ENCODE measurements at places on chromosomes 6 and 20.

DNA sequence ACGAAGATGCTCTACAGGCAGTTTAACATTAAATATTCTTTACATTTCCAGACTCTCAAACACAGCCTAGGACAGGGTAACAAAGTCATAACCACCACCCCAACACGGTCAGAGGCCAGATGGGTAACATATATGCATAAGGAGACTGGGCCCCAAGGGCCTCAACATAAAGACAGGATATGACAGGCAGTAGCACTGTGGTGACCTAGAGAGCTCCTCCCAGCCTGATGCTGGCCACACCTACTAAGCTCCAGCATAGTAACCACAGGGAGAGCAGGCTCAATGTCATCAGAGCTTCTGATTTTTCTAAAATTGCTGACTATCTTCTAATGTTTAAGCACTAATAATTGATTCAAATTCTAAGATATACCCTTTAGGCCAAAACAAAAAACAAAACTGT lies 21.7 kb downstream of the SMLR1 start:
- peak; percentile 78 for DNase-seq

GRCh38 chr6:20028143-20028542 lies 184.1 kb downstream of the MBOAT1 start:
- DNase-seq: no peak

GRCh38 chr20:18669241-18670019 lies 81.6 kb downstream of the DTD1 start:
- DNase-seq: no peak

DNA sequence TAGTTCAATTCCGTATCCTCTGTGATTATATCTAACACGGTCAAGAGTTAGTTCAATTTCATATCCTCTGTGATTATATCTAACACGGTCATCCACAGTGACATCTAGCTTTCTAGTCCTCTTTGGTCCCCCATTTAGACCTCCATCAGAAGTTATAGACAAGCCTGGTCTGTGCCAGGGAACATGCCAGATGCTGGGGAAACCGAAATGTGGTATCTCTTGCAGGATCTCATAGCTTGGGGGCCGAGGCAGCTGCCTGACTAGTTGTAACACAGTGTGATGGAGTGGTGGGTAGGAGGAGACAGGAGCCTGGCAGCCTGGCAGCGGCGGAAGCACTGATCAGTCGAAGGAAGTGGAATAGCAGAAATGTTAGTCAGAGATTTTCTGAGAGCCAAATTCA lies 13.8 kb upstream of the SMOC2 start:
- no peak for DNase-seq

- no peak for DNase-seq
These were observed 191.9 kb downstream of the CD83 start for GRCh38 chr6:14309516-14309915.

GRCh38 chr6:5201271-5201670 lies 59.5 kb downstream of the LYRM4 start:
- no peak for DNase-seq

DNA sequence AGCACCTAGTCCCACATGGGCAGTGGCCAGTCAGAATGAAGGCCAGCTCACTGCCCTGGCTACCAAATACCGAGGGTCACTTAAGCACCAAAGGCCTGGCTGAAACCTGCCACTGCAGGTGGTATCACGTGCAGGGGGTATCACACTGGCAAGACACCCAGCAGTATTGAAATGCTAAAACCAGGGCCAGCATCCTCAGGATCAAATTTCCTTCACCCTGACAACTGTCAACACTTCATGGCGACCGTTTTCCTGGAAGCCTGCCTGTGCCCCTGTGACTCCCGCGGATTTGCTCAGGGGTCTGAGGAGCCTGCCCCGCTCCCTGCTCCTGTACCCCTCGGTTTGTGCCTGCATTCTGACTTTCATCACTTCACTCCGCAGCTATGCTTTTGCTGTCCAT lies 151.1 kb downstream of the TTLL2 start:
- no peak for DNase-seq

Measured in activated CD8-positive, alpha-beta T cell treated with anti-CD3 and anti-CD28 coated beads, Interleukin-2, amount 10 ng/mL, durations not matched to agents 7 days and 5 days (primary cell).